HuH-7.5 (cell line): ENCODE measurements at places on chromosomes 6 and 20.

DNA sequence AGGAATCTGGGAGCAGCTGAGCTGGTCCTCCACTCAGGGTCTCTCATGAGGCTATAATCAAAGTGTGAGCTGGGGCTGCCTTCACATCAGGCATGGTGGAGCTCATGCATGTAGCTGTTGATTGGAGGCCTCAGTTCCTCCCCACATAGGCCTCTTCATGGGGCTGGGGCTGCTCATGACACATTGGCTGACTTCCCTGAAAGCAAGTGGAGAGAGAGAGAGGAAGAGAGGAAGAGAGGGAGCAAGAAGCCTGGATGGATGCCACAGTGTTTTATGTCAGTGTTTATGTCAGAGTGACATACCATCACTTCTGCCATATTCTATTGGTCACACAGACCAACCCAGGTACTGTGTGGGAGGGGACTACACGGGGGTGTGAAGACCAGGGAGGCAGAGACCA lies 43.8 kb downstream of the EYA2 start:
- no peak for DNase-seq

DNA sequence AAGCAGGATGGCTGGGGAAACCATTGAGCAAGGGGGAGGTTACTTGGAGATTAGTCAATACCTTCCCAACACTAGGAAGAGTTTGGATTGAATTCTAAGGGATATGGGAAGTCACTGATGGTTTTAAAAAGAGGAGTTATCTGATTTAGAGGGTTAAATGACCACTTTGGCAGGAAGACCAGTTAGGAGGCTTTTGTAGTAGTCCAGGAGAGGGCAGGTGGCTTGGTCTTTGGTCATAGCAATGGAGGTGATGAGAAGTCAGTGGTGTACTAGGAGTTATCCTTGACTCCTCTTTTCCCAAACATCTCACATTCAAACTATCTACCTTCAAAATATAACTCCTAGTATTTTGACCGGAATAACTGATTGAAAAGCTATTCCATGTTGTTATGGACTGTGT lies 644.1 kb downstream of the UTRN start:
- no peak for DNase-seq

DNA sequence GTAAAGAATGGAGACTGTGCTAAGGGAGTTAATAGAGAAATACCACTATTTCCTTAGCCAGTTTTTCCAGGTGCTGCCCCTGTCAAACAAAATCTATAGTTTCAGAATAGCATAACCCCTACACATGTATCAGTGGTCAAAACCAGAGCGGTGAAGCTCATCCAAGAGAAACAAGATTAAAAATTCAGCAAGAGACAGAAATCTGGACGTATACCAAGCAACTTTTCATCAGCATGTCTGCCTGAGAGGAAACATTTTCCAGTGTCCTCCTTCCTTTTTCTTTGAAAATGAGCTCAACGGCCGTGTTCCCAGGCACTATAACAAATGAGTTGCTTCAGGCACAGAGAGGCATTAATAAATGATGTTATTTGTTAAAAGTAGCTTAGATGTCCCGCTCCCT lies 416.5 kb downstream of the BCKDHB start:
- no peak for DNase-seq

- DNase-seq: no peak
These were observed 143.7 kb upstream of the GGTLC1 start for GRCh38 chr20:24132246-24132645.

- no peak for DNase-seq
These were observed 265.9 kb upstream of the QKI start for GRCh38 chr6:163148451-163149278.

DNA sequence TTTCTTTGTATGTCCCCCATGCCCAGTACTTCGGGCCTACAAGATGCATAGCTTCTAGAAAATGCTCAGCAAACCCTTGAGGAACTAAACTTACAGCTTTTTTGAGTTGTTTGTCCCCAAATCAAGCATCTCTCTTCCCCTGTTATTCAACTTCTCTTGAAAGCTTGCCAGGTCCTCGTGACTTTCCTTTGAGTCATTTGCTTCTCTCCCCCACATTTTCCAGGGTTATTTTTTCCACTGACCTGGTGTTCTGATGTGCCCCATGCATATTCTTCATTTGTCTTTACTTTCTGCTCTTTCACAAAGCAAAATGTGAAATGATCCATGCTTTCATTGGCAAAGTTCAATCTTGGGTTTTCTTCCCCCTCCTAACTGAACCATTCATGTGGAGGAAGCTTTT lies 204.8 kb downstream of the TFAP2A start:
- DNase-seq: no peak

DNA sequence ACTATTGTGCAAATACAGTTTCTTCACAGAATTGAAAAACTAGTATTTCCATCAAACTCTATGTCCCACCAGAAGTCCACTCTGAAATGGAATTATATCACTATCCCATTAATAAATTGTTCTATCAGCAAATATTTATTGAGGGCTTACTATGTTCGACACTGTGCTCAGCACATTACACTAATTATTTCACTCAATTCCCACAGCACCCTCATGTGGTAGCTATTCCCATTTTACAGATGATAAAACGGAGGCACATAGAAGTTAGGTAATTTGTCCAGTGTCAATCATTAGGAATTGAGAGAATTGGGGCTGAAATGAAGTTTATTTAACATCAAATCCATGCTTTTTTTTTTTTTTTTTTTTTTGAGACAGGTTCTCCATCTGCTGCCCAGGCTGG lies 52.5 kb downstream of the MKKS start:
- DNase-seq: no peak

DNA sequence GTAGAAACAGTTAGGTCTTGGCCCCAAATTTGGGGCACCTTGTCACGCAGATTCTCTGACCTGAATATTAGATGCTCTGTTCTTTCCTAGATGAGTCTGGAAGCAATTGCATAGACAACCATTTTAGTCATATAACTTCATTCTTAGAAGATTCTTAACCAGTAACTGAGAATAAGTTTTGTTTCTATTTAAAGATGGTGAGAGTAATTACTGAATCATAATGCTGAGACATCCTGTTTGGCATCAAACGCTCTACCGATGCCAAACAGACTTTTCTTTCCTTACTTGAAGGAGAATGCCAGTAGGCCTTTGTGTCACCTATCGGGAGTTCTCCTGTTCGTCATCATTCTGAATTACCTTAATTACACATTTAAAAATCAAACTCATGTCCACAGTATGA lies 131.6 kb upstream of the ID4 start:
- DNase-seq: no peak

- no peak for DNase-seq
These were observed 125.0 kb upstream of the JAG1 start for GRCh38 chr20:10798811-10799210.

DNA sequence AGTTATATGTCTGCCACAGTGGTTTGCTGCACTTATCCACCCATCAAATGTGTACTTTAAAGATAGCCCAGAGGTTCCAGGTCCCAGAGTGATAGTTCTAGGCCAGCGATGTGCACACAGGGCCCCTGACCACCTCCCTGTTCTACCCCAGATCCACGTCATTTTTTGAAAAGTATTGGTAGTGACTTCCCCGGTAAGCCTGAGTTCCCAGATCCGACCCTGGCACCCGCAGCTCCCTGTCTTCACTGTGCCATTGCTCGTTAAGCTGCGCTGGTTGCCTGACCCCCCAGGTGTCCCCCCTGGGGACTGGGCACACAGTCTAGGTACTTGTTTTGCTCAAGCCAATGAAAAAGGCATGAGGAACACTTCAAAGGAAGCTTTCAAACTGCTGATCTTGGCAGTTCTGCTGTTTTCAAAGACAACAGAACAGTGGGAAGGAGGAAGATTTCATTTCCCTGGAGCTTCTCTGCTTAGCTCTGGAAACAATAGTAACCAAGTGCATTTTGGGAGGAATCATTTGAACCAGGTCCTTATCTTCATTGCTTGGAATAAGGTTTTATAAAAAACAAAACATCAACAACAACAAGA lies 116.3 kb upstream of the TAB2 start:
- DNase-seq: no peak

DNA sequence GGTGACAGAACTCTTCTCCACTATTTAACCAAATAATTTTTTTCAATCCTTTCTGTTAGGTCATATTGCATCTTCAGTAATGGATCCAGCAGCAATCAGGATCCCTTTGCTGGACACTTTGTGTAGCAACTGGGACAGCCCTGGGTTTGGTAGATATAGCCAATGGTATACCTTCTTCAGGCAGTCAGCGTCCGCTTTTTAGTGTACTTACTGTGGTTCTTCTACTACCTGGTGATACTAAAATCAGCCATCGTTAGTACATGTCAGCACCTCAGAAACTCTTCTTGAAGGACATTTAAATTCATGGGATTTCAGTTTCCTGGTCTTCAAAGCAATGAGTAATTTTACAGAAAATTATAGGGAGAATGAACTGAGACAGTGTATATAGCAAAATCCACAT lies 93.5 kb downstream of the ADGRG6 start:
- no peak for DNase-seq

DNA sequence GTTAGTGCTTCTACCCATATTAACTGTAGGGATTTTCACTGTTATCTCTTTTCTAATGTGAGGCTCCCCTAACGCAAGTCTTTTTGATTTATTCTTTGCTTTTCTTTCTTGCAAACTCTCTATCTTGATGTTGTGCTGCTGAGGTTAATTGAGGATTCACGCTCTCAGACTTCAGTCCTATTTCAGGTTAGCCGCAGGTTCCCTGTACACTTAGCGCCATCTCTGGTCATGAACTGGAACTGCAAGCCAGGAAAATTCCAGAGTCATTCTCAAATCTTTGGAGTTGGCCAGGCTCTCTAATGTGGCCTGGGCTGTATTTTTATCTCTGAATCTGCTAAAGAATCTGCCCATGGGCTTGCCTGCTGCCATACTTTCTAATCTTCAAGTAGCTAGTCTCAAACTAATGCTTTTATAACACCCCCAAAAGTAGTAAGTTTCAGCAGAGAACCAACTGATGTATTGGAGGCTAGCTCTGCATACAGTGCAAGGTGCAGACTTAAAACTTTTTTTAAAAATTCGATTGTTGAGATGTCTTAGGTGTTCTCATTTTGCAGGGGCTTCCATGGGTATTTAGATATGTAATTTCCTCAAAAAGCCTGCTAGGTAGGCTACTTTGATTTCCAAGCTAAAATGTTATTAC lies 91.1 kb upstream of the OPRM1 start:
- DNase-seq: no peak

GRCh38 chr20:52201395-52201794 lies 9.8 kb upstream of the ZFP64 start:
- no peak for DNase-seq

- no peak for DNase-seq
These were observed 82.3 kb upstream of the BCLAF1 start for GRCh38 chr6:136371959-136372358.

DNA sequence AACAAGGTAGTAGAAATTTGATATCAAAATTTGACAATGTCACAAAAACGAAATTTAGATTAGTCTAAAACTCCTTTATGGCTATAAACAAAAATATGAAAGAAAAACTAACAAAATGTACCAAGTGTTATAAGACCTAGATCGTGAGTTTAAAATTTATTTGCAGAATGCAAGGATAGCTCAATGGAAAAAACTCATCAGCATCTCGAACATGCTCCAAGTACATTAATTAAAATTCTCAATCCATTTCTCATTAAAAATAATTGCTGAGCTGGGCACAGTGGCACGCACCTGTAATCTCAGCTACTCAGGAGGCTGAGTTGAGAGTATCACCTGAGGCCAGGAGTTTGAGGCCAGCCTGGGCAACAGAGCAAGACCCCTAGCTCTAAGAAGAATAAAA lies 70.8 kb downstream of the MAP3K5 start:
- no peak for DNase-seq

- peak; percentile 57 for DNase-seq
These were observed 123.1 kb downstream of the RPS12 start for GRCh38 chr6:132937466-132937906.

DNA sequence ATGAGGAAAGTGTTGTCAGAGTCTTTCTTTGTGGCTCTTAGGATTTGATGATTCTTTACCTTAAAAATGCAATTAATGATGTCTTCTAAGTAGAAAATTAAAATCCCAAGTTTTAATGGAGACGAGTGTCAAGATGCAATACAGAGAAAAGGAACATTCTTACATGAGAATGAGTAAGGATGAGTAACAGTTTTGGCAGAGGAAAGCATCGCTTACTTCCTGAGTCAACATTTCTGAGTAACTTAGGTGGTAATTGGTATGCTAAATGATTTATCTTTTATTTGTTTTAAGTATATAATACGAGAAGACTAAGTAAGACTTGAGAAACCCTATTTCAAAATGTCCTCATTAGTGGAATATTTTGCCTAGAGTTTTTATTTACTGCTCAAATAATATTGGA lies 101.3 kb downstream of the RTN4IP1 start:
- DNase-seq: no peak

DNA sequence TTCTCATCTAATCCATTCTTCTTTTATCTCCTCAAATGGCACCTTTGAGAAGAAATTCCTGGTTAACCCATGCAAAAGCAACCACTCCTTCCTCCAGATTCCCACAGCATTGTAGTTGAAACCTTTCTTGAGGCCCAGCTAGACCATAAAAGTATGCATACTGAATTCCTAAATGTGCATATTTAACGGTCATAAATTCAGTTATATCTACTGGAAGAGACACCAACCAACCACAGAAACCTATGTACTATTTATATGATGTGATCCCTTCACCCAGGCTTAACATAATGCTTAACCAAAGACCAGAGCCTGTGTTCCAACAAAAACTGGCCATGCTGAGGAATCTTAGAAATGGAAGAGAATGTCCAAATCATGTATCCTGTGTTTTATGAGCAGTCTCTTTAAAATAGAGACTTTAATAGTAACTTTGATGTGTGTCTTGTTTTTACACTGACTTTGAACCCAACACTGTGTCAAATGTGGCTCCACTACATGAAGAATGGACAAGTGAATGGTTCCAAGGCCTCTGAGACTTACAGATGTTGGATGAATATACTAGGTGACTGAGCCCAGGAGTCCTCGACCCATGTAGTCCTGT lies 11.4 kb upstream of the TAF8 start:
- DNase-seq: no peak

- no peak for DNase-seq
These were observed 180.9 kb downstream of the ARID1B start for GRCh38 chr6:156957931-156958547.

DNA sequence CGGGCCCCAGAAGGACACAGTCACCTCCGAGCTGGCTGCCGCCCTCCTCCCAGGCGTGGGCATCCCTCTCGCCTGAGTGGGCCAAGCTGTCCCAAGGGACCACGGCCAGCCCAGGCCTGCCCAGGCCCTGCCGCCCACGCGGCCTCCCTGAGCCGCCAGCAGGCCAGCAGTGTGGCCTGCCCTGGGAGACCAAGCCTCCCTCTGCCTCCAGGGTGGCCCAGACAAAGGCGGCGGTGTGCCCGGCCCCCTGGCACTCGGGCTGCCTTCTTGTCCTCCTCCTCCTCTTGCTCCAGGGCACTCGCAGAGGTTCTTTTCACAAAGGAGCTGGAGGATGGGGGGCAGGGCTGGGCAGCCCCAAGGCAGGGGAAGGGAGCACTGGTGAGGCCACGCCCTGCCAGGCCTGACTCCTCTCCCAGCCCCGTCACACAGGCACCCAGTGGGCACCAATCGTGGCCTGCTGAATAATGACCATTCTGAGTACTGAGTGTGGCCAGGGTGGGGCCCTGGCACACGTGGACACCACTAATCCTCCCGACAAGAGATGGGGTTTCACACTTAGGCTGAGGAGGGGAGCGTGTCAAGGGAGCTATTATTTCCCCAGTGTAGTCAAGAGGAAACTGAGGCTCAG lies 25.3 kb downstream of the NOL4L start:
- no peak for DNase-seq

GRCh38 chr6:29524444-29525310 lies 34.9 kb downstream of the UBD start:
- no peak for DNase-seq
